Activated T-helper 1 cell treated with anti-CD3 and anti-CD28 coated beads, Interleukin-2, amount 50 U/mL, for 16 hours (primary cell): ENCODE measurements at places on chromosomes 11 and 22.

DNA sequence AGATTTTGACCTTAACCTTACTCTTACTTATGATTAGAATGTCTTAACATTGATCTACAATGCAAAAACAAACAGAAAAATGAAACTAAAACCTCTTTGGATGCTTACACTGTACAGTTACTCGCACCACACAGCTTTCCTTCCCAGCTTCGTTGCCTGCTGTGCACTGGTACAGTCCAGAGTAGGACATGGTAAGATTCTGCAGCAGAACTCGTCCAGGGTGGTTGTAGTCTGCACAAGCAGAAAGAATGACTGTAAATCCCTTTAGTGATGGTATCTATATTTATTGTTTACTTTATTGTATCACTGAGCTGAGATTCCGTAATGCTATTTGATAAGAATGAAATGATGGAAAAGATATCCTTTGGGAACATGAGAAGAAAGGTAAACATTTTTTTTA is 21.0 kb upstream of the HSPA8 start:
- DNase-seq, result no peak

- no peak for DNase-seq
Measured at GRCh38 chr11:8766043-8766987, 83.7 kb downstream of the RPL27A start.

DNA sequence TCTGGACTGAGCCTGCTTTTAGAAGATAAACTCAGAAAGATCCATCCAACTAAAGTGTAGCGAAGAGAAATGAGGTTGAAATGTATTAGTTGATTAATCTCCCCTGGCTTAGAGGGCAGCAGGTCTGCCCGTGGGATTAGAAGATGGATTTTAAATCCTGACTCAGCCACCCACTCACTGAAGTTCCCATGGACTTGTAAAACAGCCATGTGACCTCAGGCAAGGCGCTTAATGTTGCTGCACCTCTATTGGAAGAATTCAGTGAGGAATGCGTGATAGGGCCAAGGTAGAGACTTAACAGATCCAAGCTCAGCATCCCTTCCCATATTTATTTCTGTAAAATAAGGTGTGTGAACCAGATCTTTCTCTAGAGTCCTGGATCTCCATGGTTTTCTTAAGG is 45.1 kb upstream of the ELF5 start:
- DNase-seq, result no peak

DNA sequence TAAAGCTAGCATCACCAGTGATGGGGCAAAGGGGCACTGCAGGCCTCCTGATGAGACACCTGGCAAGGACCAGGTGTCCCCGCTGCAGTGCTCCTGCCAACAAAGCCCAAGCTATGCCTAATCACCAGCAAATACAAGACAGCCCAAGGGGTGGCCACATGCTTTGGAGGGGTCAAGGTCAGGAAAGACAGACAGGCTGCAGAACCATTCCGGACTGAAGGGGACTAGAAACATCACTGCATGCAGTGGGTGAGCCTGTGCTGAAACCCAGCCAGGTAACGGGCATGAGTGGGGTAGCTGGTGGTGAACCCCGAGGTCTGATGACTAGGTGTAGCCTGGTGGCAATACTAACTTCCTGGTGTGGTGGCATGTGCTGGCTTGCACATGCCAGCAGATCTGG is 111.1 kb downstream of the MED15 start:
- DNase-seq, result no peak
